Activated CD8-positive, alpha-beta T cell treated with anti-CD3 and anti-CD28 coated beads for 36 hours (primary cell): ENCODE measurements at places on chromosomes 16 and 17.

DNA sequence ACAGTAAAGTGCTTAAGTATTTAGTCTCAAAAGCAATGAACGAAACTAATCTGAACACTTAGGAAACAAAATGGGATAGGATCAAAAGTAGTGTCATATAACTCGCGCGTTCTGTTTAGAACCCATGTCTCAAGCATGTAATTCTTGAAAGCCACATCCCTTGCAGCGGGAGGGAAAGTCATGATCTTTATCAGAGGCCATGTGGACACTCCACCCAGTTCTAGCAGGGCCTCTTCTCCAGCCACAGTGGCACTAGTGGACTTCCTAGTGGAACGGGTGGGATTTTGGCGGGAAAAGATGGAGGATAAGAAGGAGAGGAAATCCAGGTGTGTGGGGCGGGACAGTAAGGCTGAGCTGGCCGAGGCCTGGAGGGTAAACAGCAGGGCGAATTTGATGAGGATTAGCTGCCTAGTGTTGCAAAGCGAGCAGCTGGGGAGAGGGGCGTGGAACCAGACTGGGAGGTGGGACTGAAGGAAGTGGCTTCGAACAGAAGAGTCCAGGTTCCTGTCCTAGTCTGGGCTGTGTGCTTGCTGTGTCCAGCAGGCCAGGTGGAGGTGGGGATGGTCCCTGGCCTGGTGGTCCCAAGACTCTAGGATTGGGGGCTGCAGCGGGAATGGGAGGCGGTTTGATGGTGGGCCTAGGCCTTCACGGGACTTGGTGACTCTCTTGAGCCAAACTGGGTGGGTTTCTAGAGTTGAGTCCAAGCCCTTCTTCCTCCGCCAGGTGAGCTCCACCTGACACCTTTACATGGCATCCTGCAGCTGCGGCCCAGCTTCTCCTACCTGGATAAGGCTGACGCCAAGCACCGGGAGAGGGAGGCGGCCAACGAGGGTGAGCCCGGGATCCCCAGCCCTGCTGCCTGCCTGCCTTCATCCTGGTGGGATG lies 15.9 kb downstream of the POLR3E start:
- no peak for DNase-seq

DNA sequence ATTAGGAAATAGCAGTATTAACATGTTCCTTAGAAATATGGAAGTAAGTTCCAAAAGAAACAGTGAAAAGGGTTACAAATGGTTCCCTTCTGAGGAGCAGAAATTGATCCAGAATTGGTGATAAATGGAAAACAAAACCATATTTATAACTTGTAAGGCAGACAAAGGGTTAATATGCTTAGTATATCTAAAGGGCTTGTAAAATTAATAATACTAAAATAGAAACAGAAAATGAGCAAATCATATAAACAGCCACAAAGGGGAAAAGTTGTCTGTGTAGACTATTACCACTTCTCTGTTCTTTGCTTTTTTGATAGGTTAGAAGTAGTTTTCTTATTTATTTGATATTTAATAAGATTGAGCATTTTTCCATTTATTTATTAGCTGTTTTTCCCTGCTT lies 64.4 kb downstream of the NFATC3 start:
- DNase-seq: no peak

DNA sequence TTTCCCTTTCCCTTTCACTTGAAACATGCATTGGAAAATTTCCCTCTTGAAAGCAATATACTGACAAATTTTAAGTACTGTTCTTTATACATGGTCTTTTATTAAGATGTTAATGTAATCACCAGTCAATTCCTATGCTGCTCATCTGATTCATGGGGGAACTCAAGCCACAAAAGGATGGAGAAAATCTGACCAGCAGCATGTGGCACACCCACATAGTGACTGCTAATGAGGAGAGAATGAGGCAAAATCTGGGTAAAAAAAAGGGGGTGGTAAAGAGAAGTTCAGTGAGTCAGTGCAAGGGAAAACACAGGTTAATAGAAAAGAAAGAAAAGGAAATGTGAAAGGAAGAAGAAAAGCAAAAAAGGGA lies 11.3 kb downstream of the RFFL start:
- no peak for DNase-seq

GRCh38 chr17:36002631-36003030 lies 1.3 kb upstream of the CCL15 start:
- no peak for DNase-seq

DNA sequence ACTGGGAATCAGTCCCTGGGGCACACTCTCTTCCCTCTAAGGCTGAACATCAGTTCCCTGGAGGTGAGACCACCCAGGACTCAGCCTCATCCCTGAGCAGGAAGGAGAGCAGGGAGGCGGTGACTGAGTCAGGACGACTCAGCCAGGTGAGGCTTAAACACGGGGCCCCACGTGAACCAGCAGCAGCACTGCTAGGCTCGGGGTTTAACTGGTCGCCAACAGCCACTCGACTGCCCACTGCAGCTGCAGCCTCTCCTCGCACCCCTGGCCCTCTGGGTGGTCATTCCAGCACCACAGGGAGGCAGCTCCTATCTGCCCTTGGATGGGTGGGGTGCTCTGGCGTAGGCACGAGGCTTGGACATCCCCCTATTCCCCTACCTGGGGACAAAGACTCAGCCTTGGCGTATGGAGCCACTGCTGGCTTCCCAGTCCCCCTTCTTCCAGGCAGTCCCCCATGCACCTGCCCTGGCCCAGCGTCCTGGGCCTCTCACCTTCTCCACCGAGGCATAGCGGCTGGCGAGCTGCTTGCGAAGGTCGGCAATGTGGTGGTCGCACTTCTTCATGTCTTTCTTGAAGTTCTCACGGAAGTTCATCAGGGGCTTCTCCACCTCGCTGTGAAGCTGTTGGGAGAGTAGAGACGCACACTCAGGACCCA lies 21.2 kb upstream of the RCVRN start:
- DNase-seq: no peak

GRCh38 chr17:61466246-61466645 lies 14.0 kb downstream of the TBX4 start:
- no peak for DNase-seq

- no peak for DNase-seq
Measured at GRCh38 chr16:85173981-85174751, 61.9 kb upstream of the CIBAR2 start.

DNA sequence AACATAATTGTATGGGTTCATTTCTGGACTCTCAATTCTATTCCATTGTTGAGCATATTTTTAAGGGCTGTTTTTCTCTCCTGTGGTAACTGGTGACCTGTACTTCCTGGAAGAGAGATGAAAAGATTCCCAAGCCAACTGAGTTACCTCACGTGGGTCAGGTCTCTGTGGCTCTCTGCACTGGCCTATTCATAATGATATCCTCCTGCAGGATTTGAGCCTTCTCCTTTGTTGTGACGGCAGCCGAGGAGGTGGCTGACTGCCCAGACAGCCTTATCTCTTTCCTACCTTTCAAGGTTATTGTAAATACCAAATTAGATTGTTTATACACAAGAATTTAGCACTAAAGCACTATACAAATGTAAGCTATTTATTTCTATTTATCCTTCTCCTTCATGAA lies 2.7 kb upstream of the ACE start:
- DNase-seq: no peak

- DNase-seq: no peak
Measured at GRCh38 chr17:82170412-82170961, 42.2 kb downstream of the CCDC57 start.
